ENCODE measurements at places on chromosomes 3 and 15.
A peak's percentile ranks its signal among the peaks of the same experiment; 100 is the strongest.

DNA sequence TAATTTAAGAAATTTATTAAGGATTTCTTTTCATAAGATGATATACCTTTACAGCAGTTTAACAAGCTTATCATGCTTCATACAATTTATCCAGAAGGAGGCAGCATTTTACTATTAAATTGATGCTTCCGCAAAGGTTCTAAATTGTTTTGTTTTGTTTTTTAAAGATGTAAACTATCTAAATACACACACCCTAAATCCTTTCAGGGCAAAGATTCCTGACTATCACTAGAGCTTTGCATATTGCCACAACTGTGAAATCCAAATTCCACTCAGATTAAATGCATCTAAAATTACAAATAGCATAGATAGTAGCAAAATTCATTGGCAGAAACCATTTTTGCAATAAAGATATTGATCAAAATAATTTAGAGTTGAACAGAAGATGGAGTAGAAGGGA lies 44.5 kb upstream of the CCNL1 start:
- peak; percentile 51 for DNase-seq

- DNase-seq, result no peak
These were observed 1.4 kb upstream of the KAT2B start for GRCh38 chr3:20038699-20039465.

DNA sequence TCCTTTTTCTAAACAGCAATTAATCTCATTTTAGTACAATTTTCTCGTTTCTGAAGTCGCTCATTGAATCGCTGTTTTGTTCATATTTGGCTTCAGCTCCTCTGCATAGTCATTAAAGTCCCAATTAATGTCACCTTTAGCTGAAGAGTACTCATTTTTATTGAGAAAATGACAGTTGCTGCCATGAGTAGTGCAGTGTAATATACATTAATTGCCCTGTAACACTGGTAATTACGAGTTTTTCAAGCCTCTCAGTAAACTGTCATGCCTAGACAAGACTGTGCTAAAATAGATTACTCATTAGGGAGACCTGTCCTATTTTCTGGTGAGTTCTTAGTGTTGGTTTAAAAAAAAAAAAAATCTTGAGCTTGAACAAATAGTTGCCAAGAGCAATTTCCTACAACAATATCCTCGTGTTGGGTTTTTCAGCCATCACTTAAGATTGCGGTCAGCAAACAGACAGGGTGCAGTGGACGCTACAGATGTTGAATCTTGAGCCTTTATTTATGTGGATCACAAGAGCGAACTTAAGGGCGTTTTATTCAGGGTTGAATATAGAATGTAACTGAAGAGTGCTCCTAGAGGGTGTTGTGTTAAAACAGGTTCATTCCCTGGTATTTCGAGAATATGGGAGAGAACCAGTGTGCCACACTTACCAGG lies 176.0 kb downstream of the CDIN1 start:
- no peak for DNase-seq

- DNase-seq, result no peak
These were observed 30.3 kb downstream of the SYN2 start for GRCh38 chr3:12034440-12034839.

DNA sequence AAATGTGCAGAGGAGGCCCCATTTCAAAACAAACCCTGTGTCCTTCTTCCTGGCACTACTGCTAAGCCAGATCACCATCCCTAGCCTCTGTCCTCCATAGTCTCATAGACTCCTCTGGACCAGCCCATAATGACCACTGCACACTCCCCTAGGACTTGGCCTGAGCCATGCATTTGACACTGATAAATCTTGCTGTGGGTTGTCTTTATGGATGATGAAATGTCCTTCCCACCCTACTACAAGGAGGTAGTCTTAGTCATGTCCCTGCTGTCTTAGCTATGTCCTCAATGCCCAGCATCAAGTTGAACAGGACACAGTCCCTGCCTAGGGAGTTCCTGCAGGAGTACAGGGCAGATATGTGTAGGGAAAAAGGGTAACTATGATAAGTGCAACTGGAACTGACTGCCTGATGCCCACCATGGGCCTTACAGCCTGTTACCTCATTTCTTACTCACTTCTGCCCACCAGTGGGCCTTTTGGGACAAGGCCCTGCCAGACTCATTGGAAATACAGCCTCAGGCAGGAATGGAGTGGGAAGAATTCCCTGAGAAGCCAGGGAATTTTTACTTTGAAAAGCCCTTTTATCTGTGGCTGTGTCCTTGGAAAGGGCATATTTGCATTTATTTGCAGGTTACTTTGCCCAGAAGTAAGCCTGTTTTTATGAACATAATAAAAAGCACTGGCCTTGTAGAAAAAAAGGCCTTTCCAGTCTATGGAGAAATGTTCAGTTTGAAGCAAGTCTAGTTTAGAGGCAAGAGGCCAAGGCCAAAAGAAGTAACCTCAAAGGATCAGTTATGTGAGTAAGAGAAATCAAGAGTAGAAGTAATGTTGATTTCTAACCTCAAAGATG lies 199.6 kb upstream of the EIF1B start:
- DNase-seq, result no peak

DNA sequence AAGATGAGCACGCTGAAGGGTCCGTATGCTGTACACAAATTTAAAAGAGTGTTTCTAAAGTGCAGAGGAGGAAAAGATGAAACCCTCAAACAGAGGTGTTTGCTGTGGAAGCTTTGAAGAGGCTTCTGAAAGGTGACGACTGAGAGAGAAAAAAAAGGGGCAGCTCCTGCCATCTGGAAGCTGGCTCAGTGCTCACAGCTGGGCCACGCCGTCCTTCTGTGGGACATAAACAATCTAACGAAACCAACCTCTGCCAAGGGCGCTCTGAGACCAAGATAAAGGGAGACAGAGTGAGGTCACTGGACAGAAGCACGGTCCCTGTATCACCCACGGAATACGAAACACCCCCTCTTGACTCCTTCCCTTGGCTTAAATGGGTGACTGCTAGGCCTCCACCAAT lies 96.3 kb upstream of the SLC6A6 start:
- no peak for DNase-seq

DNA sequence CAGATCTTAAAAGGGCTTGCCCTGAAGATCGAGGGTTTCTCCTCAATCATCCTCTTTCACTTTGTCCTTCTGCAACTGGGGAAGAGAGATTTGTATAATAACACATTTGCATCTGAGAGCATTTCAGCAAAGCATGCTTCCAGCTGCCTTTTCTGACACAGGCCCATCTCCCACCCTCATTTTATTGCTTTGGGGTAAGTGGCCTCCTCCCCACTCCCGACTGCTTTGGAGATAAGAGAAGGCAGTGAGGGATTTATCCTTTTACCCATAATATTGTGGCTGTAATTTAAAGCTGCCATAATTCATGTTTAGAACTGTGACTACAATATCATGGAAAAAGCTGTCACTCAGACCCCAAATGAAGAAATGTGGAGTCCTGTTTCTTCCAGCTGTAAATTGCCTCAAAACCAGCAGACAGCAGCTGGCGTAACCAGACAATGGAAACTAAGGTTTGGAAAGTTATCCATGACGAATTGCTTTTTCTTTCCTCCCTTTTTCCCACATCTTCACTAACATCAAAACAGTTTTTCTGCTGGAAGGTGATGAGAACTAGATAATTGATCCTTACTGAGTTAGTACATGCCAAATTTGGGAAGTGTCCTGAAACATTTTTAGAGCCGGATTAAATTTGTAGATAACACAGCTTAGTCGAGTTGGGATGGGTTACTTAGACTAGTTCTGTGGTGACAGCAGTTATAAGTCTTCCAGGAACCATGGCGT lies 104.2 kb upstream of the PFN2 start:
- no peak for DNase-seq

GRCh38 chr3:193868590-193868989 lies 267.4 kb upstream of the HES1 start:
- DNase-seq, result no peak

DNA sequence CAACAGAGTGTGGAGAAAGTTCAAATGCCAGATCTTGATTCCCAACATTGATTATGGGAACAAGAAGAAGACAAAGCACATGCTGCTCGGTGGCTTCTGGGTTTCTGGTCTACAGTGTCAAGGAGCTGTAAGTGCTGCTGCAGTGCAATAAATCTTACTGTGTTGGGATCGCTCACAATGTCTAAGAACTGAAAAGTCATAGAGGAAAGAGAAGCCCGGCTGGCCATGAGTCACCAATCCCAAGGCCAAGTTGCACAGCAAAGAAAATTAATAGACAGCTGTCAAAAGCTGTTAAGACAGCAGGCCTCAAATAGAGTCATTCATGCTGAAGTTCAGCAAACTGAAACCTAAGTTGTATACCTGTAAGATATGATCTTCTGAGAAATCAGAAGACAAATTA lies 33.2 kb upstream of the SPPL2A start:
- DNase-seq, result no peak

- DNase-seq, result no peak
These were observed 254.3 kb upstream of the ARHGEF26 start for GRCh38 chr3:153866901-153867300.

DNA sequence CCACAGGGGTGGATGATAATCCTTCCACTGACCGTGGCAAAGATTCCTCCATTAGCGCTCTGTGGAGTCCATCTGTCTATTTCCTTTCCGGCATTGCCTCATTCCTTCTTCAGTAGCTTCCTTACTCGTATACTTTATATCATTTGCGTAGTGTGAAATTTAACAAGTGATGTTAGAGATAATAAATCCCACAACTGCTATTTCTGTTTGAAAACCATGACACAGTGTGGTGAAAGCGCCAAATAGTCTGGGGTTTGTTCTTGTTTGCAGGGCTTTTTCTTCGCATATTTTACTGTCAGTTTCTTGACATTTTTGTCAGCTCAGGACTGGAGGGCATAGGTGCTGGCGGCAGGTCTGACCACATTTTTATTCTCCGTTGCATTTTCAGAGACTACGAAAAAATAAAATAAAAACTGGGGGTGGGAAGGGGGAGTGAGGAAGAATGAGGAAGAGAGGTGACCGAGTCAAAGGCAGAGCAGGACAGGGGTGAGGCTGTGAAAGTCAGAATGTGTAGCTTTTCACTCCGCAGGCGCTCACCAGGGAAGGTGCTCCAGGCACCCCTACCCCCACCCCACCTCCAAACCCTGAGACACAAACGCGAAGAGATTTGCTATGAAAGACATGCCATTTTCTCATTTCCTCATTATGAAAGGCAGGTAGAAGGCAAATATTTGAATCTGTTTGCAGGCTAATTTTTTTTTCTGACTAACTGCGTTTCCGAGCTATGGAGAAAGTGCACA lies 965.0 kb downstream of the MCTP2 start:
- DNase-seq, result no peak

- no peak for DNase-seq
These were observed 32.3 kb upstream of the AMOTL2 start for GRCh38 chr3:134406331-134407238.

DNA sequence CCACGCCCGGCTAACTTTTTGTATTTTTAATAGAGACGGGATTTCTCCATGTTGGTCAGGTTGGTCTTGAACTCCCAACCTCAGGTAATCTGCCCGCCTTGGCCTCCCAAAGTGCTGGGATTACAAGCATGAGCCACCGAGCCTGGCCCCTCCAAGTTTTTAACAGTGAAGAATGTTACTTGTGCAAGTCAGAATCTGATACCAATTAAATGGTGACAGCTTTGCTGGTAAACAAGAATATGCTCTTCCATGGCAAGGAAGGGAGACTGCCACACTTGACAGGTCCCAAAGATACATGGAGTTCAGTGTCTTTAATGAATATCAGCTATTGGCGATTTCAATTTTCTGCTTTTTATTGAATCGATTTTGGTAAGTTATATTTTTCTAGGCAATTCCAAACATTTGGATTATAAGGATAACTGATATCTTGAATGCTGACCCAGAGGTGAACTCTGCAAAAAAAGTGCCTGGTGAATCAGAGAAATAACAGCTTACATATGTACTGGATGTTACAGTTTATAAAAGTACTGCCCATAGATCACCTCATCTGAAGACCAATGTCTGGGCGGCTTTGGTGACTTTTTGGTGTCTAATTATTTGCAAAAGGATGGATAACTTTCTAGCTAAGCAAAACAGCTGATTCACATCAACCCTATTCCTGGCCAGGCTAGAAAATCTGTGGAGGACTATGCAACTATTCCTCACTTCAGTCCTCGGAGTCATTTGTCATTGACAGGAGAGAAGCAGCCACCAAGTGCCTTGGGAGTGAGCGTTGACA lies 1.2 kb downstream of the PARP16 start:
- no peak for DNase-seq

Data from SK-N-MC (cell line).